ENCODE measurements at places on chromosomes 13 and 19.

GRCh38 chr19:2260341-2260805, 4.2 kb upstream of the JSRP1 start:
- no peak for DNase-seq

DNA sequence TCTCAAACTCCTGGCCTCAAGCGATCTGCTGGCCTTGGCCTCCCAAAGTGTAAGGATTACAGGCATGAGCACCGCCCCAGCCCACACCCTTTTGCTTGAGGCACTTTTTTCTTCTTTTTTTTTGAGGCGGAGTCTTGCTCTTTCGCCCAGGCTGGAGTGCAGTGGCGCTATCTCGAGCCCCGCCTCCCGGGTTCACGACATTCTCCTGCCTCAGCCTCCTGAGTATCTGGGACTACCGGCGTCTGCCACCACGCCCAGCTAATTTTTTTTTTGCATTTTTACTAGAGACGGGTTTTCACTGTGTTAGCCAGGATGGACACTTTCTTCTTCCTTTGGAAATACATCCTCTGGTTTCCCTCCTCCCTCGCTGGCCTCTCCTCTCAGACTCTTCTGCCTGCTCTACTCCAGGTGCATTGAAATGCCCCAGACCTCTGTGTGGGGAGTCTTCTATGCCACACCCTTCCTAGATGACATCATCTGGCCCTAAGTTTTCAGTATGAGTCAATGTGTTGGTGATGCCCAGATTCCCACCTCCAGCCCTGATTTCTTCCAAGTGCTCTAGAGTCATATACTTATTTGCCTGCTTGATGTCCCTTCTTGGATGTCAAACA, 20.7 kb upstream of the TPT1 start:
- DNase-seq = no peak

DNA sequence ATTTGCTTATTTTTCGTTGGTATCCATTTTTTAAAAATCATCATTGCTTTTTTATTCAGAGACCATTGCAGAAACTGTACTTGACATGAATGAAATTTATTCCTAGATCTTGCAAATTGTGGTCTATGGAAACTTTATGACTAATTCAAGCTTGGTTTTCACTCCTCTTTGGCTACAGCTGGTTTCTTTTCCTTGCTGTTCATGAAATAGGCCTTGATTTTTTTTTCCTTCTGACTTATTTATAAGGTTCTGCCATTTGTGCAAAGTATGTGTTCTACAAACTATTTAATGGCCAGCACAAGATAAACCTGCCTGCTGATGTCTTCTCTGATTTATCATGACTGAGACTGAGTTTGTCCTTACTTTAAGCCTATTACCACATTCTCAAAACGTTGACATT, 764.0 kb upstream of the SLITRK5 start:
- DNase-seq = no peak

GRCh38 chr13:113927661-113928581, 46.0 kb downstream of the C13orf46 start:
- DNase-seq = no peak

GRCh38 chr13:105806628-105806920, 728.9 kb downstream of the EFNB2 start:
- no peak for DNase-seq

DNA sequence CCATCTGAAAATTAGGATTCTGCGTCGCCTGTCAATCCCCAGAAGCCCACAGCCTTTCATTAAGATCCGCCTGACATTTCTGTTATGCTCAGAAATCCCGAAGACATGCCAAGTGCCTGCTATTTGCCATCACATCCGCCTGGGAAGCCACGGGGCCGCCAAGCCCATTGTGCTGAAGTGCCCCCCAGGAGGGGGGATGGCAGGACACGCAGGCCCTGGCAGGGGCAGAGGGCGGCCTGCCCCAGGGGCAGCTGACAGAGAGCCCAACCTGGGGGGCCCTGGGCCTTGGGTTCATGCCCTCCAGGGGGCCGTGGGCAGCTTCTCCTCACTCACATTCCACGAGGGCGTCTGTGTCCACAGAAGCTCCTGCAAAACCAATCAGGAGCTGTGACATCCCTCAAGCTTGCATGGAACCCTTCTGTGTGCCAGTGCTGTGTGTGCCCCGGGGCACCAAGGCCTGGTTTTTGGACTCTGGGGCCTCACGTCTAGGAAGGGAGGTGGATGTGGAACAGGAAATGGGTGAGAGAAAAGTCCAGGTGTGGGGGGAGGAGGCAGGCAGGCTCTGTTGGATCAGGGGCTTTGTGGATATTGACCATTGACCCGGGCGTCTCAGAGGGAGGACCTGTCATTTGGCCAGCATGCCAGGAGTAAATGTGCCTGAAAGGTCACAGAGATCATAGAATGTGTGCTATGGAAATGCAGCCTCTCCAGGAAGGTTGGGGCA, 122.9 kb downstream of the URI1 start:
- no peak for DNase-seq

Data from NCI-H2081 (cell line).